Cerebellar cortex (tissue), 1 donor: ENCODE measurements at places on chromosomes 3 and 15.

DNA sequence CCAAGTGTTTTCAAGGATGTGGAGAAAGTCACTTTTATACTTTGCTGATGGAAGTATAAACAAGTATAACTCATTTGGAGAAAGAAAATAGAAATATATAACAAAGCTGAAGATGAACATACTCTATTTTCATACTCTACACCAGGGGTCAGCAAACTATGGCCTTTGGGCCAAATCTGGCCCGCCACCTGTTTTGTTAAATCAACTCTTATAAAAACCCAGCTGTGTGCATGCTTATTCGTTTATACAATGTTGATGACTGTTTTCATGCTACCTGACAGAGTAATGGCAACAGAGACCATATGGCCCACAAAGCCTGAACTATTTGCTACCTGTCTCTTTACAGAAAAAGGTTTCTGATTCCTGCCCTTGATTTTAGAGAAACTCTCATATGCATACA is 124.0 kb downstream of the NR1D2 start:
- no peak for DNase-seq

DNA sequence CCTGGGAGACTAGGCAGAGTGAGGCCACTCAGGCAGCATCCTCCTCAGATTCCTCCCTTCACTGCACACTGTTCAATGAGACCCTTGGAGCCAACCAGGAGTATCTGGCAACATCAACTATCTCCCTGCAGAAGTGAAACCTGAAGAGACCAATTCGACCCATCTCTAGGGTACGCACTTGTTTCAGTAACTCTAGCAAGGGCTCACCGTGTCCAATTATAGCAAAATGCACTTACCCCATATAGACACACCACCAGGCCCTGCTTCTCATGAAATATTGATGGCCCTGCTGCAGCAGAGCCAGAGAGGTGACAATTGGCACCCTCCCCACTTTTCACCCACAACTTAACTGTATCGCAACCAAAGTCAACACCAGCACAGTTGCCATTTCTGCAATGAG is 196.1 kb upstream of the IGF1R start:
- no peak for DNase-seq

GRCh38 chr3:157467200-157467599 is 30.6 kb downstream of the PTX3 start:
- no peak for DNase-seq

- DNase-seq: peak; percentile 30
Observed at GRCh38 chr3:127135241-127136023, 57.5 kb upstream of the PRR23E start.

GRCh38 chr15:59702351-59702750 is 13.2 kb upstream of the BNIP2 start:
- DNase-seq: no peak

- no peak for DNase-seq
Observed at GRCh38 chr3:66885326-66886000, 112.6 kb upstream of the KBTBD8 start.

DNA sequence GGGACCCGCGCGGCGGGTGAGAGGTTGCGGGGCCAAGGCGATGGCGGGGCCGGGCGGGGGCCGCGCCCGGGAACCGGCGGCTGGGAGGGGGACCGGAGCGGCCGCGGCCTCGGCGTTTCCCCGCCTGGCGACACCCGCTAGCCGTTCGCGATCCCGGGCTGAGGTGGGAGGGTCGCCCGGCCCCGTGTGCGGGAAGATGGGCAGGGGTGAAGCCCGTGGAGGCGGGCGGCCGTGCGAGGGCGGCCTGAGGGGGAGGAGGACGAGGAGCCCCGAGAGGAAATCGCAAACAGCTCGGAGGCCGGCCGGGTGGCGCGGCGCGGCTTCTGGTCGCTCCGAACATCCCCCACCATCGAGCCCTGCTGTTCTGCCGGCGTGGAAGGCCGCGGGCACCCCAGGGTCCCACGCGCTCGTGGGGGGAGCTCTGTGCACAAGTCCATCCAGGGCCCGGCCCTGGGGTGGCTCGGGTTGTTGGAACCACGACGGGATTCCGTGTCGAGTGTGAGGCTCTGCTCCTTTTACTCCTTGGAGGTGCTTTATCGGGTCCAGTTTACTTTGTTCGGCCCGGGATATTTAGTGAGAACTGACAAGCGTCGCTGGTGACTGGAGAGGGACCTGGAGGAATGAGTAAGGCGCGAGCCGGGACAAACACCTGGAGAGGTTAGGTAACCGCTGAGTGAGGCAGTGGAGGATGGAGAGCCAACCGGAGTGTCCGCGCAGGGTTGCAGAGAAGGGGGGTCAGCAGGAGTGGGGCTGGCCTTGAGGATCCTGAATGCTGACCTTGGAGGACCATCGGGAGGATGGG is 728 bp downstream of the CRTC3 start:
- peak; percentile 45 for DNase-seq

DNA sequence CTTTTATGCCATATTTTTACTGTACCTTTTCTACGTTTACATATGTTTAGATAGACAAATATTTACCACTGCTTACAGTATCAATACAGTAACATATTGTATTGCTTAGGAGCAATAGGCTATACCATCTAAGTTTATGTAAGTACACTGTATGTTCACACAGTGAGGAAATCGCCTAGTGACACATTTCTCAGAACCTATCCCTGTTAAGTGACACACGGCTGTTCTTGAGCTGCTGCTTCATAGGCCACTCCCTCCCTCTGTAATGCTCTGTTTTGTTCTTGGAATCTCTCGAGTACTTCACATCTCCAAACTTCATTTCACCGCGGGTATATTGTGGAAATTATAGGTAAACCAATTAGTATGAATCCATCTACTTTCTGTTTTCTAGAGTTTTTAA is 13.4 kb upstream of the SELENOT start:
- no peak for DNase-seq

DNA sequence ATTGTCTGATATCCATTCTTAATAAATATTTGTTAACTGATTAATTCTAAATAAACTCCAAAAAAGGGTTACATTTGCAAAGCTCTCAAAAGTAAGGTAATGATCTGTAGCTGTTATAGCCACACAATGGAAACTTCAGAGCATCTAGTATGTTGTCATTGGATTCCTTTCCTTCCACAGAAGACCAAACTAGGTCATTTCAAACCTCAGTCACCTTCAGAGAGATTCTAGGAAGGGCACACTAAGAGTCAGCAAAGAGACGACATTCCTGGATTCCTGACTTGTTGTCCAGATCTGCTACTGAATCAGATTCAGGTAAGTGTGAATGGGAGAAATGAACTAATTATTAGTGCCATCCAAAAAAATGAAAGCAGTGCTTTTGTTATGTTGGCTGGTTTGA is 3.0 kb upstream of the COL8A1 start:
- DNase-seq: no peak

DNA sequence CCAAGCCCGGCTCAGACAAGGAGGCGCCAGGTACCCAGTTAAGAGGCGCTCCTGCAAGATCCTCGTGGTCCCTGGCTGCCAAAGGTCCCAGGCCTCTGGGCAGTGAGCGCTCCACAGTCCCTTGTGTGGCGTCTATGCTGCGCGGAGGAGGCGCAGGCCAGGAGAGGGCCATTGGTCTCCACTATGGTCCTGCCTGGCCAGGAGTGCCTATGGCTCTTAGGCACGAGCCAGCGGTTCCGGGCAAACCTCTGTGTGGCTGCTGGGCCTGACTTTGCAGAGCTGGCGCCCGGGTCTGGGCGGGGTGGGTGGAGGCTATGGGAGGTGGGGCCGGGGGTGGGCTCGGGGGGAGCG is 660 bp upstream of the ADAMTSL3 start:
- DNase-seq: no peak

GRCh38 chr3:104460477-104461406 is 906.0 kb upstream of the ALCAM start:
- DNase-seq: peak; percentile 5

GRCh38 chr3:150407051-150407807 is 869 bp upstream of the TSC22D2 start:
- DNase-seq: no peak

DNA sequence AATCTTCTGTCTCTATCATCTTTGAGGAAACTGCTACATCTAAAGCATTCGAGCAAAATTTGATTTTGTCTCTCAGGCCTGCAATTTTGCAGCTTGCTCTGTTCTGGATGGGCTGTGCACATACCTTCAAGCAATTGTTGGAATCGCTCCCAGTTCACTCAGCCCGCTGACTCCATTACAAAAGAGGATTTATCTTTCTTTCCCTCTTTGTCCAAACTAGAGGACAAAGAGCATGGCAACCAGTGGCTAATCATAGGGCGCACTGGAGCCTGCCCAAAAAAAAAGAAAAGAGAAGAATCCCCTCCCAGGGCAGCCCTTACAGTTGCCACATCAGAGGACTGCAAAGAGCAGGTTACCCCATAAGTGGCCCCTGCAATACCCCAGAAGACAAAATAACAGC is 49.0 kb upstream of the DUT start:
- no peak for DNase-seq

DNA sequence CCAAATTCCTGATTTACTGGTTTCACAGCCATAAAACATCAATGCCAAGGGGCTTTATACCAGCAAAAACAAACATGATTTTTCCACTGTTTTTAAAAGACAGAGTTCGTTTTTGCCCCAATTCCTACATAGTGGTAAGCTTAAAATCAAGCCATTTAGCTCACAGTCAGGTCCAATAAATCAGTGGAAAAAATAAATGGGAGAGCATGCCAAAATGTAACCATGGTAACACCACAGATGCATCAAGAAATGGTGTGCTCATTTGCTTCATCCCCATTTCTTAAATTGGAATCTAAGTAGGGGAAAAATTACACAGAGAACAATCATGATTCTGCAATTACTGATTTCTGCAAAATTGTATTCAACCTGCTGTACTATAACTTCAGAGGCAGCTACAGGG is 418.8 kb downstream of the MAGI1 start:
- DNase-seq: peak; percentile 65

- no peak for DNase-seq
Observed at GRCh38 chr15:100672959-100673358, 70.6 kb downstream of the ASB7 start.

- no peak for DNase-seq
Observed at GRCh38 chr15:89963301-89964231, 37.6 kb upstream of the ZNF710 start.

DNA sequence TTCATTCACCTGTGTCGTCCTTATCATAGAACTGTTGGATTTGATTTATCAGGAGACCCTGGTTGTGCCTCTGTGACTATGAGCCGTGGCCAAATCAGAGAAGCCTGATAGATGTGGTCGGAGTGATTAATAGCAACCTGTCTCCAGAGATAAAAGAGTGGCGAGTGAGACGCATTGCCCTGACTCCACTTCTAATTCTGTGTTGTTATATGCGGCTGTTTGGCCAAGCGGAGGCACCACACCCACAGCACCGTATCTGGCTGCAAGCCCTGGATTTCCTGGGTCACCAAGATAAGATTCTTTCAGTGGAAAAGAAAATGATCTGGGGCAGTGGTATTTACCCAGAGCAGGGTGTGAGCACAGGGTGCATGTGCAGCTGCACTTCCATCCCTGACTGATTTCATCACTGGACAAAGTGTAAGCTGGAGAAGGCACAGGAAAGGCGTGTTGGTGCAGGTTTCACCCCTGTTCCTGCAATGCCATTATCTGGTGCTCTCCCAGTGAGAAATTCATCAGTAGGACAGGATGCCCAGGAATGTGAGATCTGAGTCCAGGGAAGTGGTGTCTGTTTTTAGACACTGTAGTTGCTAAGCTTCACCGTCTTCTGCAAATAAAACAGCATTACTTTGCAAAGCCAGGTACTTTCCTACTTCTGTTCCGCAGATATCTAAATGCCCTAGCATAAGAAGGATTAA is 84.6 kb downstream of the CD47 start:
- peak; percentile 57 for DNase-seq
